LoVo (cell line): ENCODE measurements at places on chromosomes 7 and 10.

DNA sequence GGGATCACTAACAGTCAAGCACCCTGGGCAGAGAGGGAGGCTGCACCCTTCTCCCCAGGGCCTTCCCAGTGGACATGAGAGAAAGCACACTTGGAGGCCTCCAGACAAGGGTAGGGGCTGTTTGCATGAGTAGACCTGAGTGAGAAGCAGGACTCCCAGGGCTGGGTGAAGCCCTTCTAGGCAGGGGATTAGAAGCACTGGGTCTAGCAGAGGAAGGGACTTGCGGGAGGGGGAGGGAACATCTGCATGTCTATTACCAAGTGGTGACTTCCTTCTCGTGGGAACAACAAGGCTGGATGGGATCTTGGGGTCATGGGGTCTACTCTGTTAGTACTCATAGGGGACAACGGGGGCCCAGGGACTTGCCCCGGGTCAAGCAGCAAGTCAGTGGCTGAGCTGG is 67.8 kb downstream of the EMX2 start:
- DNase-seq, result no peak

DNA sequence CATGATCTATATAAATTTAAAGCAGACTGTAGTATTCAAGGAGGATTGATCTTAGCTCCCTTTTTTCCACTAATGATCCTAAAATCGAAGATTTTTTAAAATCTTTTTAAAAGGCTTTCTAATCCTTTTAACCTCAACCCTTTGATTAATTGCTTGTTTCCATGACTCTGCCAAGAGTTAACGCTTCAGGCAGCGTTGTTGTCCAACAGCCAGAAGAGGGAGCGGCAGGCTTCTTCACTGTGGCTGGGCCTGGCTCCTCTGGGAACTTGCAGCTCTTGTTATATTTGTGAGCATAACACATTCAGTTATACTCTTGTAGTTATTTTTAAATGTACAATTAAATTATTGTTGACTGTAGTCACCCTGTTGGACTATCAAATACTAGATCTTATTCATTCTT is 26.3 kb downstream of the CRCP start:
- DNase-seq, result no peak

GRCh38 chr7:61576-62360 is 130.6 kb upstream of the FAM20C start:
- no peak for DNase-seq

GRCh38 chr7:81402227-81402626 is 367.6 kb downstream of the HGF start:
- DNase-seq, result no peak

DNA sequence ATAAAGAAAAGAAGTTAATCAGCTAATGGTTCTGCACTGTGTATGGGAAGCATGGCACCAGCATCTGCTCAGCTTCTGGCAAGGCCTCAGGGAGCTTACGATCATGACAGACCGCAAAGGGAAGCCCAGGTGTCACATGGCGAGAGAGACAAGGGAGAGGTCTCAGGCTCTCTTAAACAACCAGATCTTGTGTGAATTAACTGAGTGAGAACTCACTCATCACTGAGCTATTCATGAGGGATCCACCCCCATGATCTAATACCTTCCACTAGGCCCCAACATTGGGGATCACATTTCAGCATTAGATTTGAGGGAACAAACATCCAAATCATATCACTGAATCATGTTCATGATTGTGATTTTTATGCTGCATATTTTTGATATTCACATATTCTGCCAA is 5.8 kb downstream of the USP54 start:
- no peak for DNase-seq

DNA sequence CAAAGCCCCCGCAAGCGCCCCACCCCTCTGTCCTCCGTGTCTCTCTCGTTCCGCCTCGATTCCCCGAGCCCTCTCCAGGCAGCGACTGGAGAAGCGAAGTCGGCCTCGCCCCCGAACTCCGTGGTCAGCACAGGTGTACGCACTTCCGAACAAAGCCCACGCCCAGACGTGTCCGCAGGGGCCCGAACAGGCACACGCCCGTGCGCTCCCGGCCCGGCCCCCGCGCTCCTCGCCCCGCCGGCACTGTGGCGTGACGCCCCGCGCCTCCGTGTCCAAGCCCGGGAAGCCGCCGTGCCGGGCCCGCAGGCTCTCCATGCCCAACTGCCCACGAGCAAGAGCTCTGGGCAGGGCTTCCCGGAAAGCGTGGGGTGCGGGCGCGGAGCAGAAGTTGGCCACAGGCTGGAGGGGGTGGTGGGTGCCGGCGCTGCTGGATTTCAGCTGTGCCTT is 662 bp downstream of the NRCAM start:
- DNase-seq, result no peak

GRCh38 chr7:150988230-150989226 is 2.3 kb upstream of the NOS3 start:
- DNase-seq, result no peak

DNA sequence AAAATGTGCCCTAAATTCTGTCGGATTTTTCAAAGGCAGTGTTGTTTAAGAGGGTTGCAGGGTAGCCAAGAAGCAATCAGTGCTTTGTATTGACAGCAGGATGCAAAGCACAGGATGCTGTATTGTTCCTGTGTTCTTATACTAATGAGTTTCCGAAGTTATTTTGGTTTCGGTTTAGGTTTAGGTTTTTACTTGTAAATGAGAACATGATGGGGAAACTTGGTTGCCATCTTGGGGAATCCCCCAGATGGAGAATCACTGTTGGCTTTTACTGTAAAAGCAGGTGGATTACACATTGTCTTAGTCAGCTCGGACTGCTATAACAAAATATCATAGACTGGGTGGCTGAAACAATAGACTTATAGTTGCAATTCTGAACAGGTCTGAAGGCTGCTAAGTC is 72.1 kb downstream of the INHBA start:
- no peak for DNase-seq

- DNase-seq, result no peak
Observed at GRCh38 chr10:70576803-70577517, 25.6 kb downstream of the PRF1 start.

DNA sequence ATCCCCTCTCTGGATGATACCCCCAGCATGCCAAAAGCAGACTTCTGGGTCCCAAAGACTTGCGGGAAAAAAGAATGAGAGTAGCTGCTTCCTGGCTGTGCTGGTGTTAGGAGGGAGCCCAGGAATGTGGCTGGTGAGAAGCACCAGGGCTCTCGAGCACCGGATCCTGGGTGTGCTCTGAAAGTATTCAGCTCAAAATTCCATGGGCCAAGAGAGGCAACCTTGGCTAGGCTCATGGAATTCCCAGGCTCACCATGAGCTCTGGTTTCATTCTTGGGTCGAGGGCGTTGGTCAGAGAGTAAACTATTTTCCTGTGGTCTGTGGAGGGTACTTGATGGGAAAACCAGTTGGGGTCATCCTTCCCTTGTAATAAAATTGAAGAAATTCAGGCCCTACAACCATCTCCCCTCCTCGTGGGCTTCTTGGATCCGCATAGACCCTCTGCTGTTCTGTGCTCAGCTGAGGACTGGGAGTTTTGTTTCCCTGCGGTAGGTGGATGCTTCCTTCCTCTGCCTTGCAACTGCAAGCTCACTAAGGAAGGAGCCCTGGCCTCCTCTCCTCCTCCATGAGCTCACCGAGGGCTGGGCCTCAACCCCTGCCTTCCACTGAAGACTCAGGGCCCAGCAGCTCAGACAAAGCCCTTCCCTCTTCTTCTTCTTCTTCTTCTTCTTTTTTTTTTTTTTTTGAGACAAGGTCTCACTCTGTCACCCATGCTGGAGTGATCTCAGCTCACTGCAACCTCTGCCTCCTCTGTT is 34.5 kb upstream of the AQP1 start:
- no peak for DNase-seq

- no peak for DNase-seq
Observed at GRCh38 chr10:85317827-85318226, 989.4 kb downstream of the CCSER2 start.

DNA sequence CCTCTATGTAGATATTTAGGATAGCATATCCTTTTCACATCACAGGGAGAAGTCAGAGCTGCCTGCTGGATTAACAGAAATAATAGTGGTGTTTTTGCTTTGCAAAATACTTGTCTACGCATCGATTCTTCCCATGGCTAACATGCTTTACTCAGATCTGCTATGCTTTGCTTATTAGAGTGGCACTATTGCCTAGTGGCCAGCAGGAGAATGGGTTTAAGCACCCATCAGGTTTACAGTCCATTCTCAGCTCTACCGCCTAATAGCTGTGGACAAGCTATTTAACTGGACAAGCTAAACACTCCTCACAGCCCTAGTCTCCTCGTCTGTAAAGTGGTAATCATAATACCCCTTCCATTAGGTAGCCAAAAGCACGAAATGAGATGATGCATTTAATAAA is 218.2 kb upstream of the CCDC6 start:
- DNase-seq, result no peak

GRCh38 chr7:158672975-158673374 is 31.6 kb downstream of the NCAPG2 start:
- no peak for DNase-seq

GRCh38 chr10:11616021-11616420 is 4.6 kb upstream of the USP6NL start:
- no peak for DNase-seq

GRCh38 chr7:134619627-134620331 is 26.9 kb upstream of the BPGM start:
- DNase-seq, result no peak

DNA sequence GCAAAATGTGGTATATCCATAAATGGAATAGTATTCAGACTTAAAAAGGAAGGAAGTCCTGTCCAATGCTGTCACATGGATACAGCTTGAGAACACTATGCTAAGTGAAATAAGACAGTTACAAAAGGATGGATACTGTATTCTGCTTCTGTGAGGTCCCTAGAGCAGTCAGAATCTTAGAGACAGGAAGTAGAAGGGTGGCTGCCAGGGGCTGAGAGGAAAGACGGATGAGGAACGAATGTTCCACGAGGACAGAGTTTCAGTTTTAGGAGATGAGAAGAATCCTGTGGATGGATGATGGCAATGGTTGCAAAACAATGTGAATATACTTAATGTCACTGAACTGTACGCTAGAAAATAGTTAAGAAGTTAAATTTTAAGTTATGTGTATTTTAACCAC is 3.8 kb downstream of the PRKCQ start:
- no peak for DNase-seq

DNA sequence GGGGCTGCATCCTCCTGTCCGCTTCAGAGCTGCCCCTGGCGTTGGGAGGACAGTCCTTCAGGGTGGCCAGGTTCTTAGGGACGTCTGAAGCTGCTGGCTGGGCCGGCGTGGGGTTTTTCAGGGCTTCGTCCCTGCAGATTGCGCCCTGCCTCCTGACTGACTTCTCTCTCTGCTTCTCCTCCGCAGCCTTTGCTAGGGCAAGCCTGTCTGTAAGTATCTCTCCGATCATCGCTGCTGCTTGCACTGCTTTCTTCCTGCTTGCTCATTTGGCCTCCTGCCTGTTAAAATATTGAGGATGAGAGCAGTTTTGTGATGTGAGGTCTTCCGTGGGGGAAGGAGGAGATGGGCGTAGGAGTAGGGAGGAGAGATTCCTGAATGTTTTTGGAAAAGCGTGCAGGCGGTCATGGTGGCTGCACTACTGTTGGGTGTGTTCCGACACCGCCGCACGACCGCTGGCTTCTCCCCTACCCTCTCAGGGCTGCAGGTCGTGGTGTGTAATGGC is 25.3 kb downstream of the PFKFB3 start:
- no peak for DNase-seq

DNA sequence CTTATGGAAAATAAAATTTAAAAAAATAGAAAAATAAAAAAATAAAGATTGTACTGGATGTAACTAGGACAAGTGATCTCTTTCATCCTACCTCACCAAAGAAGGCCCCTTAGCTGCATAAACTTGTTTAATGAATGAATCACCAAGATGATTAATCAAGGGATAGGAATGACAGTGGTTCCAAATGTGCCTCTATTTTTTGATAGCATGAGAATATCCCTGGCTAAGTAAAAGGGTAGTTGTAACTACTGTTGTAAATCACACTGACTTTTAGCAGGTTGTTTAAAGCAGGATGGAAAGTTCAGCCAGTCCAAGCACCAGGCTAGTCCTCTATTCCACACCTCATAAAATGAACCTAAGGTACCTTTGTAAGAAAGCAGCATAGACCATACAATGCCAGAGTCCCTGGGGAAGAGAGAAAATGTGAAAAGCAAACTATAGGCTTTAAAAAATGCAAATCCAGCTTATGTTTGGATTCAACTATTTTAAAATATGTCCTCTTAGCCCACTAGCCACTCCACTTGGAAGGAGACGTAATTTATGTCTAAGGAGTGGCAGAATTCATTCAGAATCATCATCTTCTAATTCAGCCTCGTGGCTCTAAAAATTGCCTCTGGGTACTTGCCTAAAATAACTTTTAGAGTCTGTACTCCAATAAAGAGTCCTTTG is 126.8 kb downstream of the SKIDA1 start:
- peak; percentile 41 for DNase-seq

- no peak for DNase-seq
Observed at GRCh38 chr7:105532709-105533460, 884 bp downstream of the RINT1 start.

DNA sequence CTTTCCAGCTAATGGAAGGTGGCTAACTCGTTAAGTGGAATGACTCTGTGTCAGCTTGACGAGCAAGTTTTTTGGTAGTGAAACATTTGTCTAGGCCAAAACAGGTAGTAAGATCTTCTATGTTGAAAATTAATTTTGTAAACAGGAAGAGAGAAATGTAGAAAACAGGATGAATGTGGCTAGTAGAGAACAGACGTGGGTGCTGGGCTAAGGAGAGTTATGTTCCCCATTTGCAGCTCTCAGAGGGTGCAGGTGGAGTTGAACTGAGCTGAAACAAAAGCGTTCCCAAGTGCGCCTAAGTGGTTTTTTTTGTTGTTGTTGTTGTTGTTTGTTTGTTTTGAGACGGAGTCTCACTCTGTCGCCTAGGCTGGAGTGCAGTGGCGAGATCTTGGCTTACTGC is 59.5 kb upstream of the SRPK2 start:
- no peak for DNase-seq

- no peak for DNase-seq
Observed at GRCh38 chr7:43467406-43467805, 115.5 kb upstream of the STK17A start.

DNA sequence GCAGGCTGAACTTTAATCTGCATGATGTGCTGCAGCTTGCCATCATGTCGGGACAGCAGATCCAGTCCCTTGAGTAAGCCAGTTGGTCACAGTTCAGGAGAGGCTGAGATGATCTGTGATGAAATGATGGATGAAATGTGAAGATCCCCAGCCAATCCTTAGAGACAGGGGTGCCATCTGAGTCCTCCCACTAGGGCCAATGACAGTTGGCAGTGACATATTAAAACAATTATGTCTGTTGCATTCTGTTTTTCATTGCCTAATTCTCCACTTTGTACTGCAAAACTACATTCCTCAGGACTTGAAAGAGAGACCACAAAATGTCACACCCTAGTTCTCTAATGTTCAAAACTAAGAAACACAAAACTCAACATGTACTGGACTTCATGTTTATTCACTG is 66.3 kb upstream of the CAV2 start:
- DNase-seq, result no peak

DNA sequence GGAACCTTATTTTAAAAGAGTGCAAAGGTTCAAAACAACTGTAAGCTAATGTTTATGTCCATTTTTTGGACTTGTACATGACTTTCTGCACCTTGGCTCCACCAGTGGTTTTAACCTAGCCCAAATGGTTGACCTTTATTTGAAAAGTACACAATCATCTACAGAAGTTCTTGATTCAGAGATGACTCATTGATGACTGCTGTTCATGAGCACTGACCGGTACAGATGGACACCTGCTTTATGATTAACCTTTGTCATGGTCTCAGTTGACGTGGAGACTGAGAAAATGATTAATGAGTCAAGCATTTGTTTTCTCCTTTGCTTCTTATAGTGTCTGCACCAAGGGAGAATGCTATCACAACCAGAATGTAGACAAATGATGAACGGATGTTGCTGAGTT is 55.7 kb upstream of the PTER start:
- peak; percentile 39 for DNase-seq
